ENCODE measurements at places on chromosomes 2 and 18.

- no peak for DNase-seq
These were observed 257.1 kb downstream of the MYO3B start for GRCh38 chr2:170434900-170435621.

DNA sequence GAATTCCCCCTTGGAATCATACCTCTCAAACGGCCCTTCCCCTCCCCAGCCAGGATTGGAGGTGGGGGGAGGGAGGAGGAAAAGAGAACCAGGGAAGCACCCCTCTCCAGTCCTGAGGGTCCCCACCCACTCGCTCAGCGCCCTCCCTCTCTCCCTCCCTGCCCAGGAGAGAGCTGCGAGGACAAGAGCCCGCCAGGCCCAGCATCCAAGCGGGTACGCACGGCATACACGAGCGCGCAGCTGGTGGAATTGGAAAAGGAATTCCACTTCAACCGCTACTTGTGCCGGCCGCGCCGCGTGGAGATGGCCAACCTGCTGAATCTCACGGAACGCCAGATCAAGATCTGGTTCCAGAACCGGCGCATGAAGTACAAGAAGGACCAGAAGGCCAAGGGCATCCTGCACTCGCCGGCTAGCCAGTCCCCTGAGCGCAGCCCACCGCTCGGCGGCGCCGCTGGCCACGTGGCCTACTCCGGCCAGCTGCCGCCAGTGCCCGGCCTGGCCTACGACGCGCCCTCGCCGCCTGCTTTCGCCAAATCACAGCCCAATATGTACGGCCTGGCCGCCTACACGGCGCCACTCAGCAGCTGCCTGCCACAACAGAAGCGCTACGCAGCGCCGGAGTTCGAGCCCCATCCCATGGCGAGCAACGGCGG, 14.4 kb downstream of the HOXD3 start:
- no peak for DNase-seq

DNA sequence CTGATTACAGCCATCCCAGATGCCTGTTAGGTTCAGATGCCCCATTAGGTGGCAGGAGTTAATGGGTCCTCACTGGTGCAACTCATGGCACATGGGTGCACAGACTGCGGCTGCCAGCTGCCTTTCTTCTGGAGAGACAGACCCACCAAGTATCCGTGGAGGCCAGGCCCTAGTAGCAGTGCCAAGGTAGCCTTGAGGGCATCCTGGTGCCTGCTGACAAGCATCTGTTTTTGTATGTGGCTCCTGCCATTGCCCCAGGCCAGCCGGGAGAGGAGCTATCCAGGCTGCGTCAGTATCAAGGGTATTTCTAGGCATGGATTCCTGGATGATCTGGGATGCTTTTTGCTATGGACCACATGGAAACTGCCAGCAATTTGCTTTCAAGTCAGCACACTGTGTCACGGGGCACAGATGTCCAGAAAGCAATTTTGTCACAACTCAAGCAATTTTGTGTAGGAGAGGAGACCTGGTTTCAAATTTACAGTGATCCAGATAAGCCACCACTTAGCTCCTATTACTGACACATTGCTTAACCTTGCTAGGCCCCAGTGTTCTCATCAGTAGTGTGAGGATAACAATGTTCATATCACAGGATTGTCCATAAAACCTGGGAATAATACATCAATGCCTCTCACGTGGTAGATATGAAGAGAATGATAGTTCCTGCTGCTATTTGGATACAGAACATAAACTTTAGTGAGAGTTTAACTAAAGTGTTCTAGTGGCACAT, 815.1 kb upstream of the RAB6C start:
- no peak for DNase-seq

DNA sequence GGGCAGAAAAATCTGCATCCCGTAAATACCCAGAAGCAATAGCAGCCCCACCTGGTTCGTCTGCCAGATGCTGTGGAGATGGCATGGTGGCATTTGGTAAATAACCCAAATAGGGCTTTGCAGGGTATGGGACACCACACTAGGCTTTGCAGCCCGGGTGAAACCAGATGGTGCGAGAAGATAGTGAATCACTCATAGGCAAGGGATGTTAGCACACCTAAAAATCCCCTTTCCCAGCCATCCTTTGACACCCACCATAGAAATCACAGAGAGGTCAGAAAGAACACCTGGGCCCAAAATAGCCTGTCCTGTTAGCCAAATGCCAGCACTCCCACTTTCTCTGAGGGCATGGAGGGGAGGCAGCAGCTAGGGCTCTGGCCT, 47.6 kb downstream of the BCL11A start:
- DNase-seq, result no peak

DNA sequence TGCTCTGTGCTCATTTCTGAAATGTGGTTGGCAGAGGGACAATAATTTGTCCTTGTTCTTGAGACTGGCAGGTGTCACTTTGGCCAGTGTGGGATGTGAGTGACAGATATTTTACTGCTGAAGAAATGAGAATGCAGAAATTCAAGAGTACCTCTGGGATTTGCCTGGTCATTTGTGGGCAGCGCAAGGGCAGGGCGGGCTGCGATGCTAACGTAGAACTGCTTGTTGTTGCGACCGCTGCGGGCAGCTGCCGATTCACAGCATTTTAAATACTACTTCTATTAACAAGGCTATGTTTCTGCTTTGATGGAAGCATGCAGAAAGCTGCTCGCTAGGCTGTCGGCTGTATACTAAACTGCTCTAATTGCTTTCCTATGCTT, 268.6 kb downstream of the FIGN start:
- no peak for DNase-seq

DNA sequence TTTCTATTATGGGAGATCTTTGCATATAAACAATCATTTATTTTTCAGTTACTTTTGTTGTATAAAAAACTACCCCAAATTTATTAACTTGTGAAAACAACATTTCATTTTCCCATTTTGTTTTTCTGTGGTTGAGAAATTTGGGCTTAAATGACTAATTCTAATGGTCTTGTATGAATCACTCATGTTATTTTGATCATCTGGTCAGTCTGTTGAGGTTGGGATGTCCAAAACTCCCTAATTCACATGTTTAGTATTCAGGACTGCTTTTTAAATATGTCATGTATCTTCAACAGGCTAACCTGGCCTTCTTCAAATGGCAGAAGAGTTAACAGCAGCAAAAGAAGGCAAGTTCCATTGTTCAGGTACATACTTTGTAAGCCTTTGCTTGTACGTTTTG, 788.1 kb downstream of the TRIB2 start:
- no peak for DNase-seq

DNA sequence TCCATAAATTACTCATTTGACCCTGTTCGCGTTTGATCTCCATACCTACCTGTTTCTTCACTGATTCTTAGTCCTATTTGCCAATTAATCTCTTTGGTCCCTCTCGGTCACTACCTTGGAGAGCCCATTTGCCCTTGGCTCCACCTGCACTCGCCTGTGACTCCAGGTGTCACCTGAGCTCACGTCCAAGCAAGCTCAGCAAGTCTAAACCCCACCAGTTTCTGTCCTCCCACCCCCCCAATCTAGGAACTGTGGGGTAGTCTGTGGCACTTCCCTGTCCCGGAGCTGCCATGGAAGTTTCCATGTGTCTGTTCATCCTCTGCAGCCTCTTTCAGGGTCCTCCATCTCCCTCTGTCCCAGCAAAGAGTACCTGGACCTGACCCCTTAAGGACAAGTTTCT, 68.1 kb upstream of the BCL2L11 start:
- no peak for DNase-seq

- no peak for DNase-seq
These were observed 121.3 kb upstream of the EPHA4 start for GRCh38 chr2:221693365-221693764.

- DNase-seq, result no peak
These were observed 4.0 kb downstream of the PTPN2 start for GRCh38 chr18:12879840-12880540.

DNA sequence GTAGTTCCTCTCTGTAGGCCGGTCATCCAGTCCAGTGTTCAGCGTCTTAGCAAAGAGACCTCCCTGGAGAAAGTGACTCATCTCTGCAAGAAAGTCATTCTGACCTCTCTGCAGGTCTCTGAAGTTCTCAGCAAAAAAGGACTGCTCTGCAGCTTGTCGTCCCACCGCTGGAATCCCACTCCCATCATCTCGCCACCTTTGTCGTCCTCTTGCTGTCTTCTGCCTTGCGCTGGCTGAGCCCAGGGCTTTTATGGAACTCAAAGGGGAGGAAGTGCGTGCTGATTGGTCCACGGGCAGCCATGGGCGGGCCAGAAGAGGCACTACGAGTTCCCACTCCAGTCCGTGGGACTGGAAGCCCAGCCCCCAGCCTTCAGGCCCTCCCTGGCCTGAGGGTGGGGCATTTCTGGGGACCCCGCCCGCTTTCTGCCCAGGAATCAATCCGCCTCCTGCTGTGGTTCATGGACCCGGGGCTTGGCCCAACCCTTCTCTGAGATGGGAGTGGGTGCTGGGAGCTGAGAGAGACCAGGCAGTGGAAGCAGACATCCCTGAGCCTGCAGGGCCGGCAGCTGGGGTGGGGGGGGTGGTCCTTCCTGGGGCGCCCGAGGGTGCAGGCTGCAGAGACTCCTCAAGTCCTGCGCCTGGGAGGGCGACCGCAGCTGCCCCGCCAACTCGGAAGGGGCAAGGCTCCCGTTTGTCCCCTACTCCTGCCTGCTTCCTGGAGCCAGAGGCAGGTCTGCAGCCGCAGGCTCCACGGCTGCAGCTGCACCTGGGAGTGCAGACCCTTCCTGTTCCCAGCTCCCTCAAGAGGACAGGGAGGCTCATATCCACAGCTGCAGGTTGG, 660.7 kb upstream of the RAB6C start:
- DNase-seq, result no peak

GRCh38 chr2:207233731-207234130, 68.0 kb upstream of the KLF7 start:
- DNase-seq, result no peak

DNA sequence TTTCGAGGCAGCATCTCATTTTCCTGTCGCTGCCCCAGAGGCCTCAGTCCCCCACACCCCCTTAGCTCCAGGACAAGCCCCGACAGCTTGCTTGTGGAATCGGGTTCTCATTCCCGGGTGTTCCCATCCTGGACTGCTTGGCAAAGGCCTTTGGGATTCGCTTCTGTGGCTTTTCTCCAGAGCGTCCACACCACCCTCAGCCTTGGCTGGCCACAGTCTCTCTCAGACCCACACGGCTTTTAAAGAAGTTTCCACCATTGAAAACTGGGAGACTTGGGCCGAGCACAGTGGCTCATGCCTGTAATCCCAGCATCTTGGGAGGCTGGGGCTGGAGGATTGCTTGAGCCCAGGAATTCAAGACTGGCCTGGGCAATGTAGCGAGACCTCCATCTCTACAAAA, 2.7 kb downstream of the ESPNL start:
- no peak for DNase-seq

GRCh38 chr18:23550898-23551297, 35.4 kb downstream of the NPC1 start:
- DNase-seq, result no peak

DNA sequence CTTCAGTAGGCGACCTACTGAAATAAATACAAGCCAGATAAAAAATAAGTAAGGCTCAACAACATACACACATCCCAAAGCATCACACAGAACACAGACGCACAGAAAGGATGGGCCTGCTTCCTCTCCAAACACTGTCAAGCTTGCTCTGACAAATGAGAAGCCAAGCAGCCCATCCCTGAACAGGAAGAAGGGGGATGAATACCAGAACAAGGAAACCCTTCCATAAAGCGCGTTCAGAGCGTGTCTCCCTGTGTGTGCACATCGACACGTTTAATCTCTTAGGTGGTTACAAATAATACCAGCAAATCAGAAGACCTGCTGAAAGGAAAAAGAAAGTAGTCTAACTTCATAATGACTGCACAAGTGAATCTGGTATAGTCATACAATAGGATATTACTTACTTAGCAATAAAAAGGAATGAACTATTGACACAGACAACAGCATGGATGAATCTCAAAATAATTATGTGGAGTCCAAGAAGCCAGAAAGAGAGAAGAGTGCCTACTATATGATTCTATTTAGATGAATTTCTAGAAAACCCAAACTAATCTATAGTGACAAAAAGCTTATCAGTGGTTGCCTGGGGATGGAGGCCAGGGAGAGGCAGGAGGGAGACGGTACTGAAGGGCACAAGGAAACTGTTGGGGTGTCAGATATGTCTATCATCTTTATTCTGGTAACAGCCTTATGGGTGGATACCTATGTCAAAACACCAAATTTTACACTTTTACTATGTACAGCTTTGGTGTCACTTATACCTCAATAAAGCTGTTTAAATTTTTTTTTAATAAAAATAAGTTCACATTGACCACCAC, 26.8 kb downstream of the MBOAT2 start:
- DNase-seq, result no peak

- DNase-seq, result no peak
These were observed 138.6 kb downstream of the GLI2 start for GRCh38 chr2:120873958-120874887.

DNA sequence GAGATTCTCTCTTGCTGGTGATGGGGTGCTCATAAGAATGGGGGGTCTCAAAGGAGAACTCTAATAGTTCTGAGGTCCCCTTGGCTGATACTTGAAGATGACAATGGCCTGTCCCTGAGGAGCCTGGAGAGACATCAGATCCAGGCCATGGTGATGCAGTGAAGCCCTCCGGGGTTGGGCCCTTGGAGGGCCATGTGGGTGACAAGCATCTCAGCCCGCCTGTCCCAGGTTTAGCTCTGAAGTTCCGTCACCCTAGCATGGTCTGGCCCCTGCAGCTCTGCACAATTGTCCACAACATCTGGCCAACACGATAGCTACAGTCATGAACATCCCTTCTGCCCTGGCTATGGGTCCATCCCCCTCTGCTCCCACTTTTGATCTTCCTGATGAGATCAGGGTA, 202.8 kb upstream of the HS6ST1 start:
- DNase-seq, result no peak

DNA sequence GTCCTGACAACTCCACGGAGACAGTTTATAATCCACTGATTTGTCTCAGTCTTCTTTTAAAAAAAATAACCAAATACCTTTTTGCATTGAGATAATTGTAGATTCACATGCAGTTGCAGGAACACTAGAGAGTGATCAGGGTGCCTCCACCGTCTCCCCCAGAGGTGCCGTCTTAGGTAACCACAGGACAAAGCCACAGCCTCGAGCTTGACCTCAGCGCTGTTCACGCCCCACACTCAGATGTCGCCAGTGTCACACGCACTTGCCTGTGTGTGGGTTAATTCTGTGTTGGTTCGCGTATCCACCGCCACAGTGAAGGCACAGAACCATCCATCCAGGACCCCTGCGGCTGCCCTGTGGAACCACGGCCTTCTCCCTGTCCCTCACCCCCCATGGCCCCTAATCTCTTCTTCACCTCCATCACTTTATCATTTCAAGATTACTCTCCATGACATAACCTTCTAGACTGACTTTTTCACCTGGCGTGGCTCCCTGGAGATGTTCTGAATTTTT, 295.0 kb upstream of the HDAC4 start:
- DNase-seq, result no peak

Measured in caudate nucleus (tissue), 63 donors.